GM23248 (cell line): ENCODE measurements at places on chromosomes 5 and 9.

- peak; percentile 36 for DNase-seq
Observed at GRCh38 chr9:34046784-34047379, 1.8 kb downstream of the UBAP2 start.

GRCh38 chr5:41968153-41968723 is 43.2 kb downstream of the FBXO4 start:
- no peak for DNase-seq

DNA sequence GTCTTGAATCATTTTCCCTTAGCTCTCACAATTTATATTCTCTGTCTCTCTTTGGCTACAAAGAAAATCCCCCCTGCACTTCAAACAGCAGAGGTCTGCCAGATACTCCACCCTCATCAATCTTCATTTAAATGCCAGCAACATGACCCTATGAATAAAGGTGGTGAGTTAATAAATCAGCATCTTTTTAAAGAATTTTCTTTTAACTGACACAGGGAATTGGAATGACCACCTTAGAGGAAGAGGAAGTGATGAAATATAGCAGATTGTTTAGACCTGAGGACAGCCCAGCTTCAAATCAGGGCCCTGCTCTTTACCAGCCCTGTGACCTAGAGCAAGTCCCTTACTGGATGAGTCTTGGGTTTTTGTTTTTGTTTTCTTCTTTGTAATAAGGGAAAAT is 223.1 kb upstream of the PAPPA start:
- DNase-seq: no peak

- peak; percentile 21 for DNase-seq
Observed at GRCh38 chr5:56812110-56812509, 3.2 kb upstream of the MAP3K1 start.

GRCh38 chr5:159765760-159766517 is 150.3 kb upstream of the ADRA1B start:
- no peak for DNase-seq

GRCh38 chr9:109423877-109424276 is 74.2 kb downstream of the PTPN3 start:
- no peak for DNase-seq

DNA sequence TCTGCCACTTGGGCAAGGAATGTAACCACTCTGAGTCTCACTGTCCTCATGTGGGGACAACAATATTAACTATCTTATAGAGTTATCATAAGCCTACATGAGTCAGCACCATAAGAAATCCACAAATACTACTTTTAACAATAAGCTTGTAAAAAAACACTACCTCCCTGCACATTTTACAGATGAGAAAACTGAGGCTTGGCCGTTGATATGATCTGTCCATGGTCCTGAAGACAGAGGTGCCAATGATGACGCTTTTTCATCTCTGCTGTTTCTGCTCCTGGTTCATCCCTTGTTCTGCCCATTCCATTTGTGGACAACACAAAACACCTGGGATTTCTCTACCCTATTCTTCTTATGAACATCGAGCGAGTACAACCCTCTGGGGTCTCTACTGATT is 23.4 kb upstream of the STRBP start:
- no peak for DNase-seq

GRCh38 chr5:160930406-160930805 is 78.4 kb upstream of the ATP10B start:
- DNase-seq: peak; percentile 2

DNA sequence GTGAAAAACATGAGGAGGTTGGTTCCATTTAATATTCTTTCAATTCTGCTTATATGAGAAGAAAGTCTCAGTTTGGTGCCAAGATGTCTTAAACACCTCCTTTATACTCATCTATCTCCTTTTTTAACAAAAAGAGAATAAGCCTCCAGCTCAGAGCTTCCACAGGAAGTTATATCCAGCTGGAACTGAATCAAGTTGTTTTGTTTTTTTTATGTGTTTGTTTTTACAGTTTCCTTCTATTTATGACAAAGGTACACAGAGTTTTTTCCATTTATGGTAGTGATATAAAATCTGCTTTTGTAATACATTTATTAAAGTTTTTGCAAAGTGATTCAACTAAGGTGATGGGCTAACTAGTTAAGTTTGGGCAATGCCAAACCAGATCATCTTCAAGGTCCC is 10.4 kb downstream of the SPARC start:
- DNase-seq: peak; percentile 40

GRCh38 chr5:4640795-4641194 is 499.3 kb upstream of the ADAMTS16 start:
- peak; percentile 4 for DNase-seq

DNA sequence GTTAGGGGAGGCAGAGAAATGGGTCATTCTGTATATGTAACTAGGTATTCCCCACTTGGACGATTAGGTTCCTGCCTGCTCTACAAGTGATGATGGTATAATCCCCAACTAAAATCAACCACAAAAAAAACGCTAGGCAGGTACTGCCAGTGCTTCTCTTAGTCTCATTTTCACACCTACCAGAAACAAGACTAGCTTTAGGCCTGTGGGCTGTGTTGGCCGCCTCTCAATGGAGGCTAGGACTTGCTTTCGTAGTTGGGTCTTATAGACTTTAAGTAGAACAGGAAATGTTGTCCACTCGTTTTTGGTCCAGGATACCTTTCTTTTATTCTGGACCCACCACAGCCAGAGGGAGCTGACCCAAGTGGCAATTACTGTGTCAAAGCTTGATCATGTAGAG is 111.8 kb downstream of the UNC13B start:
- DNase-seq: no peak

GRCh38 chr5:148972974-148973374 is 89.9 kb downstream of the SH3TC2 start:
- DNase-seq: peak; percentile 96

DNA sequence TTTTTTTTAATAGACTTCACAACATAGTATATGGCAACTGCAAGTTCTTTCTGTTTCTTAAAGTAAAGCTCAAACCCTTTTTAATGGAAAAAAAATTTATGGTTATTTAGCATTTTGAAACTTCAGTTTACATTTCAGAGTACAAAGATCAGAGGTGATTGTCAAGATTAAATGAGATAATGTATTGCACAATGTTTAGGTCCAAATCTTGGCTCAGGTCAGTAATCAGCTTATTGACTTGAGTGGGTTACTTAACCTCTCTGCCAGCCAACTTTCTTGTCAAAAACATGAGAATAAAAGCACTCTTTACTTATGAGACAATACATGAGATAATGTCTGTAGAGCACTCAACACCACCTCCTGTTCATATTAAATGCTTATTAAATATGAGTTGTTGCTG is 345.1 kb upstream of the PTPRD start:
- no peak for DNase-seq

GRCh38 chr9:90956026-90956810 is 154.6 kb downstream of the SYK start:
- peak; percentile 57 for DNase-seq

DNA sequence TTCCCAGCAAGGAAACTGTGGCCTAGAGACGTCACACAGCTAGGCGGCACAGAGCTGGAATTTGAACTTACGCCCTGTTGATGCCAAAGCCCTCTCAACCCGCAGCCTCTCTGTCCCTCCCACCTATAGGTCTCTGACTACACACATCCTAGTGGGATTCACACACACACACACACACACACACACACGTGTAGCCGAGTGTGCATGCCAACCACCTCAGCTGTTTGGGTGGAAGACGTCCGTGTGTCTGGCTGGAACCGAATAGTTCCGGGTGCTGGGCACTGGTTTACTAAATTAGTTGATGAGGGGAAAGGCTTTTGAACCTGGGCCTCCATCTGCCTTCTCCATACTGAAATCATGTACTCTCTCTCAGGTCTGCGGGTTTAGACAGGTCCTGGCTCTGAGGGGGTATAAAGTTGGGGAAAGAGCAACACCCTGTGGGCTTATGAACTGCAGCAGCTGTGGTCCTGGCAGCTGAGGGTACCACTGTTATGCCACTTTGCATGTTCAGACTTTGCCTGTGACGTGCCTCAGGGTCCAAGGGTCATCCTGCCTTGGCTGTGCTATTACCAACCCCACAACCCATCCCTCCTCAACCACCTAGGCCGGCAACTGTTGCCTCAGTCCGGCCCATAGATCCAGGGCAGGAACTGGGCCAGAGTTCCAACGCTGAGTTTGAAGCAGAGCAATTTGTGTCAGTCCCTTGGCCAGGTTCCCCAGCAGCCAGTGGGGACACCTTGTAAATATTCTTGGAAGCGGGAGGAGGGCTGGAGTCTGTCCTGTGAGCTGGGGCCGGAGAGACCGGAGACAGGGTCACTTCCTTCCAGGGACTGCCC is 50.5 kb downstream of the PSD2 start:
- no peak for DNase-seq

- DNase-seq: peak; percentile 51
Observed at GRCh38 chr5:169029661-169030274, 271.2 kb downstream of the SLIT3 start.

DNA sequence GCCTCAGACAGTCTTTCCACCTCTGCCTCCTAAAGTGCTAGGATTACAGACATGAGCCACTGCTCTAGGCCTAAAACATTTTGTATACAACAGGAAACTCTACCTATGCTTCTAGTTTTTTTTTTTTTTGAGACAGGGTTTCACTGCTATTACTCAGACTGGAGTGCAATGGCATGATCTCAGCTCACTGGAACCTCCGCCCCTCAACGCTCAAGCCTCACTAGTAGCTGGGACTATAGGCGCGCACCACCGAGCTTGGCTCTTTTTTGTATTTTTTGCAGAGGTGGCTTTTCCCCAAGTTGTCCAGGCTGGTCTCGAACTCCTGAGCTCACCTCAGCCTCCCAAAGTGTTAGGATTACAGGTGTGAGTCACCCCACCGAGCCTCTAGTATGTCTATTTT is 5.4 kb downstream of the HSPA9 start:
- peak; percentile 48 for DNase-seq

- no peak for DNase-seq
Observed at GRCh38 chr5:57902095-57902494, 419.5 kb upstream of the ACTBL2 start.

- DNase-seq: no peak
Observed at GRCh38 chr9:110143485-110143884, 64.5 kb downstream of the C9orf152 start.

GRCh38 chr5:54930736-54931135 is 54.7 kb downstream of the ESM1 start:
- DNase-seq: no peak

- no peak for DNase-seq
Observed at GRCh38 chr5:75023368-75024159, 28.8 kb downstream of the GCNT4 start.

GRCh38 chr5:165665735-165666400 is 2160.4 kb downstream of the MAT2B start:
- DNase-seq: no peak

- peak; percentile 28 for DNase-seq
Observed at GRCh38 chr9:93592643-93593021, 16.2 kb downstream of the PHF2 start.

DNA sequence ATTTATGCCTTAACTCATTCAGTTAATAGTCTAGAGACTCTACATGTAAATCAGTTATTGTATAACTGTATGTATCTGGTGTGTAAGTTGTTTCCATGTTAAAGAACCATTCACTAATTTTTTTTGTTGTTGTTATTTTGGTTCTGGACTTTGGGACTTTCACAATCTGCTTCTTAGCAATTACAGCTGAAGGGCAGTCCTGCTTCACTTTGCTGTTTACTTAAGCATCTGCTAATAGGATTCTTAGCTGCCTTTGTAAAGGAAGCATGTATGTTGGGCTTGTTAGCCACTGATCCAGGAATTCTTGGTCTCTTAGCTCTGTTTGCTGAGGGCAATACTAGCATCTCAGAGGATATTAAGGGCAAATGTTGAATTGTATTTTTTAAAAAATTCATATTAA is 97.0 kb downstream of the FOCAD start:
- DNase-seq: no peak

- DNase-seq: no peak
Observed at GRCh38 chr5:83866181-83866580, 145.5 kb upstream of the HAPLN1 start.

GRCh38 chr5:159456722-159457465 is 126.6 kb upstream of the IL12B start:
- peak; percentile 69 for DNase-seq

DNA sequence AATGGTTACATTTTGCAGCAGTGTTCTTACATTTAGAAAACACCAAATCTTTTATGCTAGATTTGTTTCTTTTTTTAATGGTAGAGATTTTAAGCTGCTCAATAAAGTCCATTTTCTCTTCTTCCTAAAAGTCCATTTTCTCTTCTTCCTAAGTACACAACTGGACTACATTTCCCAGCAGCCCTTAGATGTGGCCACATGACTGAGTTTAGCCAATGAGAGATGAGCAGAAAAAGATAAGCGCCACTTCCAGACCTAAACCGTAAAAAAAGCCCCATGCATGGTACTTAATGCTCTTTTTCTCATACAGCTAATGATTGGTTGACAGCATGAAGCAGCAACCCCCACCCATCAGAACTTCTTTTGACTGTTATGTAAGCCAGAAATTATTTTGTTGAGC is 206.7 kb downstream of the FAM114A2 start:
- DNase-seq: peak; percentile 57

- DNase-seq: no peak
Observed at GRCh38 chr9:76638001-76638400, 126.2 kb upstream of the PCA3 start.

GRCh38 chr5:14830210-14831005 is 41.2 kb downstream of the ANKH start:
- peak; percentile 38 for DNase-seq

- peak; percentile 86 for DNase-seq
Observed at GRCh38 chr9:124784509-124784908, 7.6 kb downstream of the OLFML2A start.

GRCh38 chr9:91522481-91522880 is 98.8 kb upstream of the NFIL3 start:
- peak; percentile 36 for DNase-seq

DNA sequence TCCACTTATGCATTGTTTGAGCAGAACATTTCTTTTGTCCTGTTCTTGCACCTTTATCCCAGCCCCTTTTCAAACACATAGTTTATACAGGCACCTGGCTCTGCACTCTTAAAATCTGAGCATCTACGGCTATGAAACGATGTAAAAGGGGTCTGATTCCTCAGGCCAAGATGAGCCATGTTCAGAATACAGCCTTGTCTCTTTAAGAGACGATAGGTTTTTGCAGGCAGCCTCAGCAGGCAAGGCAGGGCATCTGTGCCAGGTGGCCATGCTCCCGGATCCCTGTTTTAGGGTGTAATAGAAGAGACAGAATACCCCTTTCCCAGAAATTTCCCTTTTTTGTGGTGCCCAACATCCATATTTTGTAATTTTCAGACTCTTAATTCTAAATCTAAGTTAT is 89.1 kb upstream of the NFIB start:
- DNase-seq: no peak

GRCh38 chr5:143156086-143156485 is 247.4 kb downstream of the NR3C1 start:
- DNase-seq: peak; percentile 34
